ENCODE measurements at places on chromosomes 7 and 10.

GRCh38 chr10:43299579-43299978 is 32.7 kb upstream of the RASGEF1A start:
- peak; percentile 94 for ATAC-seq

DNA sequence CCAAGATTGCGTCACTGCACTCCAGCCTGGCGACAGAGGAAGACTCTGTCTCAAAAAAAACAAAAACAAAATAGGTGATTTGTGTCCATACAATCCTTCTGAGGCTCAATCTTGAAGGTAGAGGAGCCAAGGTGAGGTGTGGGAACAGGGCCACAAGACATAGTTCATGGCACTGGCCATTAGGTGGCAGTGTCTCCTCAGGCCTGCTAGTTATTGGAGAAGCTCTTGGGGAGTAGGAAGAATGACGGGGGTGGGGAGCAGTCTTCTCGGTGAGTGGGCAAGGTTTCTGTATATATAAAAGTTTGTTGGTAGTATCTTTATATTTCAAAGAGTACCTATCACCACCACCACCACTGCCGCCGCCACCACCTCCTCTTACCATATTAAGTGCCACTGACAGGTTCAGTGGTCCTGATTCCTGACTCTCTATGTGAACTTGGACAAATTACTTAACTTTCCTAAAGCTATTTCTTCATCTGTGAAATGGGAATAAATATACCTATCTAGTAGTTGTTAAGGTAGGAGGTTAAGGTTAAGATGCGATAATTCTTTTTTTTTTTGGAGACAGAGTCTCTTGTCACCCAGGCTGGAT is 24.0 kb downstream of the CCSER2 start:
- ATAC-seq = peak; percentile 87

DNA sequence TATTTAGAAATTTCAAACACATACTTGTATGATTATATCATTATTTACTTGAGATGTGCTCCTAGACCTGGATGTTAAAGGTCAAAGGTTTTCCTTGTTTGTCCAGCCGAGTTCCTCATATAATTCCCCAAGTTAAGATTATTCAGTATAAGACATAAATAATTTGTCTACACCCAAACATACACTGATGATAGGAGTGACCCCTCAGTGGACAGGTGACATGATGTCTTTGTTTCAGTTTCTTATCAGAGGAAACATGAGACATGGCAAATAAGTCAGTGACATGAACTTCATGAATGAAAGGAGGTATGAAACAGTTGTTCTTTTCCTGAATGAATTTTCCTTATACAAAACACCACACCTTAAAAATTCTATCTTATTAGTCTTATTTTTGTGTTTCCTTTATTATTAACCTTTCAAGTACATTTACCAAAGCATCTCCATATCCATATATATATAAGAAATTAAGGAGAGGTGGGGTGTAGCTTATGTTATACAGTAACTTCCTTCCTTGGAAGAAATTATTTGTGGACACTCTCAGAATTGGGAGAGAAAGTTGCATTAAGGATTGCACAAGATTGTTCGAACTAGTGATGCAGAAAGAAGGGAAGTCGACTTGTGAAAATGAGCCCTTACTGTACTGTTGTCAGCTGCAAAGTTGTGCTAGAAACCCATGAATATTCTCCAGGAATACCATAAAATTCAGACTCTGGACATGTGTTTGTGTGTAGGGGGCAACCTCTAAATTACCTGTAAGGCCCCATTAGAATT is 60.5 kb downstream of the POM121L12 start:
- ATAC-seq = no peak

DNA sequence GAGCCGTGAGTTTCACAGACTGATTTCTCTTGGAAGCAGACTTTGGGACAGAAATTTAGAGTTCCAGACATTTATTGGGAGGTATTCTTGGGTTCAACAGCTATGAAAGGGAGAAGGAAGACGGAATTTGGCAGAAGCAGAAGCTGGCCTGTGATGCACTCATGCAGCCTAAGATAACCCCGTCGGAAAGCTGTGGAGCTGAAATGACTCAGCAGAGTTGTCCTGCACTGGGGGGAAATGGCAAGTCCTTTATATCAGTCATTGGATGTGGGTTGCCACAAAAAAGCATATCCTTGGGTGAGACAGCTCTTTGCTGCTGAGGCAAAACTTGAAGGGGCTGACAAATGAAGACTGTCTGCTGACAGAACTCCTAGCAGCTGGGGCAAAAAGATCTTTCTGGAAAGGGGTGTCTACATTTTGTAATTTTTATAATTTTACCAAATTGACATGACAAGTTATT is 11.5 kb upstream of the MICU1 start:
- ATAC-seq = peak; percentile 56

- peak; percentile 6 for ATAC-seq
Observed at GRCh38 chr10:102744374-102745051, 765 bp downstream of the WBP1L start.

- no peak for ATAC-seq
Observed at GRCh38 chr7:143331179-143331801, 15.4 kb downstream of the CLCN1 start.

DNA sequence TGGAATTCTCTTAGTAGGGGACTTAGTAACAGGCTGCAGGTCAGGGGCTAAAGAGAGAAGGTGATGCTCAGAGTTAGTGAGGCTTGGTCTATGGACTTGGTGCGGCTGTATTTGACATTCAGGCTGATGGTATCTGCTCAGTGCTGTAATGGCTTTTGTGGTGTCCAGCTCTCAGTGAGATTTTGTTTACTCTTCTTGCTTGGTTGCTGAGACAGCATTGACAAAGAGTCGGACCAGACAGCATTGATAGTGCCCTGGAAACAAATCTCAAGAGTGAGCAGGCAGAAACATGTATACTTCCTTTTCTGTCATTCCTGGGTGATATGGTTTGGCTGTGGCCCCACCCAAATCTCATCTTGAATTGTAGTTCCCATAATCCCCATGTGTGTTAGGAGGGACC is 202.0 kb downstream of the STK31 start:
- ATAC-seq = no peak

DNA sequence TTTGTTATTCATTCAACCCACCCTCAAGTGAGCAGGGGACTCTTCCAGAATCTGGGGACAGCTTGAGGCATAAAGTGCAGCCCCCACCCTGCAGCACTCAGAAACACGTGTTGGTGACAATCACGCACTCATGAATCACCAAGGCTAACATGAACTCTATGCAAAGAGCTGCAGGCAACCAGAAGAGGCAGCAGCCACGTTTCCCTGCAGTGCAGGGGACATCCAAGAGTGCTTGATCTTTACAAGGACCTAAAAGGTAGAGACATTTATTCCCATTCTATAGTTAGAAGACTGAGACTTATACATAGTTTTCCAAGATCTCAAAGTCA is 135.2 kb upstream of the GDF10 start:
- ATAC-seq = no peak

- ATAC-seq = no peak
Observed at GRCh38 chr10:103480521-103480920, 1.5 kb upstream of the CALHM3 start.

GRCh38 chr10:17249820-17250219 is 21.8 kb downstream of the VIM start:
- ATAC-seq = no peak

GRCh38 chr10:44888886-44889285 is 22.3 kb upstream of the TMEM72 start:
- ATAC-seq = no peak

- no peak for ATAC-seq
Observed at GRCh38 chr10:129771024-129771423, 193.1 kb downstream of the EBF3 start.

DNA sequence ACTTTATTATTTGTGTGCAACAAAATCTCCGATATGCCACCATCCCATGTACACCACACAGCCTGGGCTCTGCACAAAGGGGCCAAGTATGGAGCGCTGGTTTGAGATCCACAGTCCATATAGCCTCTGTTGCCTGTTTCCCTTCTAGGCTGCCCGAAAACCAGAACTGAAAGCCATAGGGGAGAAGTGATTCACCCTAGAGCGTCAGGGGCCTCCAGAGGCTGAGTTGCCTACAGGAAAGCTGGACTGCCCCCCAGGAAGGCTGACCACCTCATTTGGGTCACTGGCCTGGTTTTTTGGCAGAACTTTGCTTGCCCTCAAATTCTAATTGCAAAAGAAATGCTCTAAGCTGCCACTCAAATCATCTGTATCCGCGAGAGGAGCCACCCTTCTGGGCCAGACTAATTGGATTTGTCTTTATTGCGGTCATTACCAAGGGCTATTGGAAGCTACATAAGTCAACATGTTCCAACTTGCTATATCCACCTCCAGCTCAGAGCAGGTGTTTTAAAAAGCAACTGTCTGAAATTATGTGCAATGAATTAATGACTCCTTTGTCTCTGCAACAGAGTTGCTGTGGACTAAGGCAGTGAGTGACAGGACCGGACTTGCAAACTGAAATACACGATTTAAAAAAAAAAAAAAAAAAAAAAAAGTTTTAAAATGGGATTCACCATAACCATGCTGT is 28.3 kb upstream of the FRMD4A start:
- ATAC-seq = no peak

DNA sequence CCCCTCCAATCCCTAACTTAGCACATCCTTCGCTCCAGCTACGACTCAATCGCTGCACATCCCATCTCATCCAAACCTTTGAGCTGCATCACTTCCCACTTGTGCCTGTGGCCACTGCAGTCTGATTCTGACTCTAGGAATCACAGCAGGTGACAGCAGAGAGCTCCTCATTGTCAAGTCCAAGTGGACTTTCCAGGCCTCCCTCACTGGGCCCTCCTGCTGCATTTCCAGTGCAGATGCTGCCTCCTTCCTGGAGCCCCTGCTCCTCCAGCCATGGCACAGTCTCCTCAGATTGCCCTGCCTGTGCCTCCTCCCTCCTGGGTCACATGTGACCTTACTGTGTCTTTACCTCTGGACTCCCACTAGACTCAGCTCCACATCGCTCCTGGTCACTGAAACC is 157.3 kb downstream of the USP6NL start:
- ATAC-seq = no peak

DNA sequence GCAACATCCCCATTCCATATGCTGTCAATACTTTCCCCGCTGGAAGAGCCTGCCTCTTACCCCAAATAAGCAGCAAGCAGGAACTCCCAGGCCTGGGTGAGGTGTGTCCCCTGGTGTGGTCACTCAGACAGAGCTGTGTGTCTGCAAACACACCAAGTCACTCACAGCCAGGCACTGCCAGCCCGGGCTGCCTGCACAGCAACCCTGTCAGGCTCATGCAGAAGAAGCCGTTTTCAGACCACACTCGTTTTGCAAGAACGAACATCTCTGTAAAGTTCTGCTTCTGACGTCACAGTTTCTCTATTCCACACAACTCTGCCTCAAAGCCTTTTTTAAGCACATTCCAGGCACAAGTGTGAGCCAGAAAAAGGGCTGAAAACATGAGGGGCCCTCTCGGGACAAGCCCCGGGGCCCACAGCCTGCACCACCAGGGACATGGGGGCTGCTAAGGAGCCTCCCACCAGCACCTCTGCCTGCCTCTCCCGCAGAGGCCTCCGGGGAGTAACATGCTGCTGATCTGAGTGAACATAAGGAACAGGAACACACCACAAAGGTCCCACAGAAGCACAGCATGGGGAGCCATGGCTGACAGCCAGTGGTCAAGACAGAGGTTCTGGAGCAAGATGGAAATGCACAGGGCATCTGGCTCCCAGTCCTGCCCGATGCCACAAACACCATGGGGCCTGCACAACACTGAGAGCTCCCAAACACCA is 11.4 kb downstream of the PTPRN2 start:
- no peak for ATAC-seq

DNA sequence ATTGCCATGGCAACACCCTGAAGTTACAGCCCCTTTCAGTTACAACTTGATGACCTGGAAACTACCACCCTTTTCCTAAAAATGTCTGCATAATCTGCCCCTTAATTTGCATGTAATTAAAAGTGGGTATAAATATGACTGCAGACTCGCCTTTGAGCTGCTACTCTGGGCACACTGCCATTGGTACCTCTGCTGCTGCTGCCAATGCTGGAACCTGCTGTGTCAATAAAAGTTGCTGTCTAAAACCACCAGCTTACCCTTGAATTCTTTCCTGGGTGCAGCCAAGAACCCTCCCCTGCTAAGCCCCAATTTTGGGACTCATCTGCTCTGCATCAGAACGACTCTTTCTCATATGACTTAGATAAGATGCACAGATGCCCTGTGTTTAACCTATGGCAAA is 10.2 kb upstream of the FRA10AC1 start:
- ATAC-seq = no peak

DNA sequence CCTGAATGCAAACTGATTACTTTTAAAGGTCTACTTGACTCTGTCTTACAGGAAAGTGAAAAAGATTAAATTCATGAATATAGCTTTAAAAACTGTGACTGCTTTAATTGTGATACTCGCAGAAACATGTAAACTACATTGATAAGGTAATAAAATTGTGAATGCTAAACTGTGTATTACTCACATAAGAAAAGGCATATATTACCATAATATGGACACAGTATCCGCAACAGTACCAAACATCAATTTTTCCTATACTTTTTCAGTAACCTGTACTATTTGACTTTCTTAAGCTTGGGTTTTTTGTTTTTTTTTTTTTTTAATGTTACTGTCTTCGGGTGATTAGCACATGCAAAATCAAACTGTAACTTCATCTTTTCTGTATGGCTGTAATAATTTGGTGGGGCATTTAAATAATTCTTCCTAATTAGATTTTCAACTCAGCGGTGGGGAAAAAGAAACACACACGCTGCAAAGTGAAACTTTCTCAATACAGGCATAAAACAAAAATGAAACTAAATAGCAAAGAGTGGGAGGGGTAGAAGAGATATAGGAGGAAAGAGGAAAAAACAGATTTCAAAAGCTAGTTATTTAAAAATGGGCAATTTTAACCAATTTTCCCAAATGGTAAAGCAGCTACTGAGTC is 23.2 kb downstream of the NT5C3A start:
- ATAC-seq = no peak

DNA sequence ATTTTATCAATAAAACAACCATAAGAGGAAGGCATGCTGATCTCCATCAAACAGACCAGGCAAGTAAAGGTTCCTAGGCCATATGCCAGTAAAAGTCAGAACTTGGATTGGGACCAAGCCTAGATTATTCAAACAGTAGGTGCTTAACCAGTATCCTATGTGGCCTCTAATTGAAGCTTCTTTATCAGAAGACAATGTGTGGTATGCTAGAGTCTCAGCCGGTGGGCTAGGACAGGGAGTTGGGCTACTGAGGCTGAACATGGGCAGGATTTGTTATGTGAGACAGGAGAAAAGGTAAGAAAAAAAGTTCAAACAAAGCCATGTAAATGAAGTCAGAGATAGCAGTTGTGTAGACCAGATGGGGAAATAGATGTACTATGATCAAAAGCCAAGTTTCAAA is 413.7 kb upstream of the GHITM start:
- no peak for ATAC-seq

- no peak for ATAC-seq
Observed at GRCh38 chr7:80410081-80410480, 101.8 kb downstream of the GNAT3 start.

DNA sequence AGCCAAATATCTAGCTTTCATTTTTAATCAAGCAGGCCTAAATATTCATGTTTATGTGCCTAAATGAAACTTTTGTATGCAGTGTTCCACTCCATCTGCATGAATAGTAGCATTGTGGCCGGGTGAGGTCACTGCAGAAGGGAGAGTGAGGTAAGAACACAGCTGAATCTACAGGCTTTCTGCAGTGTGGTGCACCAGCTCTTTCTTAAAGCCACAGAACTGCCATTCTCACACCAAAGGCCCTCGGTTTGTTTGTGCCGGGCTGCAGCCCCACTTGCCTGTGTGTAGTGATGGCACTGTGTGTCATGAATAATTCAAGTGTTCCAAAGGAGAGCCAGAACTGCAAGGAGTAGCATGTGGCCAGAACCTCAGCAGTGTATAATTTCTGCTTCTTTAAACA is 204.1 kb downstream of the TRIL start:
- ATAC-seq = no peak
